ENCODE measurements at places on chromosomes 7 and 10.

DNA sequence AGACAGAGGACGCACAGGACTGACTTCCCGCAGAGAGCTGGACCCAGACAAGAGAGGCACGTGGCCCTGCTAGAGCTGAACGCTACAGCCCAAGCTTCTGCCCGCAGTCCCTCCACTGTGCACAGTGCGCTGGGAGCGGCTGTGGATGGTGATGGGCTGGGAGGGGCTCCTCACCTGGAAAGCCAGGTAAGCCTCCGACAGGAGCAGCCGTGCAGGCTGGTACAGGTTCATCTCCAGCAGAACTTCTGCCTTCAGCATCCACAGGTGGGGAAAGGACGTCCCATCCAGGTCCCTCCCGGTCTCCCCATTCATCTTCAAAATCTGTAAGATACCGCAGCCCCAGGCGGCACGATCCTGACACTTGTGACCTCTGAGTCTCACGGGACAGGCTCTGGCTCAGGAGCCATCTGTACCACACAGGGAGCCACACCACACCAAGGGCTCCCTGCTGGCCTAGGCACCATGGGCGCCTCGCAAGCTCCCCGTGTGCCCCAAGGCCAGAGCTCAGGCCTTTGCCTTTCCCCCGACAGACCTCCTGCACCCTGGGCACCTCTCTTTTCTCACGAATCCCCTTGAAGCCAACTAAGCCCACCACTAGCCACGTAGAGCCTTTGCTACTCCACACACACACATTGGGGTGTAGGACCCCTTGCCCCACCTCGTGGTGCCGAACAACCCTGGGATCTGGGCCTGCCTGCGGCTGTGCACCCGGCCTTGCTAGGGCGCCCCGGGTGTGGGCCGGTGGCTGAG lies 76.3 kb downstream of the CFAP46 start:
- DNase-seq = no peak

DNA sequence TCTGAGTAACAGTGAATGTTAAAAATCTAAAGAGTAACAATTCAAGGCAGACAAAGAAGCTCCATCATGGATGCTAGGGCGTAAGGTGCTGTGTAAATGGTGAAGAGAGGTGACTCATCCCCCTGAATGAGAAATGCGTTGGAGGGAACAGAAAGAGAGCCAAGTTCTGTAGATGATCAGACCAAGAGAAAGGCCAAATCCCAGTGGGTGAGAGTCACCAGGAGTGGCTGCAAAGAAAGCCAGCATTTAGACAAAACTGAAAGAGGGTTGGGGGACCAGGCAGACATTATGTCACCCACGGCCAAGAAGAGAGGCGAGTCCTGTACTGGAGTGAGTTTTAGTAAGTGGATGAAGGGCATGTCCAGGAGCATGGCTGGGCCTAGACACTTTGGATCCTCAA lies 153.1 kb downstream of the TRIL start:
- no peak for DNase-seq

DNA sequence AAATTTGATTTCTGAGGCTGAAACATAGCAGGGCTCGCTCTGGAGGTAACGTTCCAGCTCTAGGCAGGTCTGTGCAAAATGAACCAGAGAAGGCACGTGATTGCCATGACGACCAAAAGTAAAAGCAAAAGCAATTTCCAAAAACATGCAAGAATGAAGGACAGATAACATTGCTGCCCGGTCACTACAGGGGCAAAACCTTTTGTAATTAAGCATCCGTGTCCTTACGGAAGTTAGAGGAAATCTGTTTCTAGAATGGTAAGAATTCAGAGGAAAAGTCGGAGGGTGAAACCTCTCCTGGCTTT lies 2.9 kb downstream of the KLF6 start:
- DNase-seq = no peak

DNA sequence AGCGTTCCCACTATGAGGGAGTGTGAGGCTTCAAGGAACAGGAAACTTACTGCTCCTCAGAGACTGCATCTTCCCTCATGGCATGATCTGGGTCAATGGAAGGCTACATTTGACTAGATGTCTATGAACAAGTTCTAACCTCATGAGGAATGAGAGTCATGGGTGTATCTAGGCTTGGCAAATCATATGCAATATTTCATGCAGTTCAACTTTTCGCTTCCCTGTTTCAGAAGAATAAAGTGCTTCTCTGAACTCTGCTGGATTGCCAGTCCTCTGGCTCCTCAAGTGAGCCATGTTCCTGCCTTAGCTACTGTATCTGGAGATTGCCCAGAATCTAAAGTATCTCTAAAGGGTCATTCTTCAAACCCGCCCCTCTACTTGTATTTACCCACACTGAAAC lies 54.3 kb upstream of the SEMA3A start:
- no peak for DNase-seq

GRCh38 chr10:27145937-27146336 lies 8.2 kb downstream of the YME1L1 start:
- DNase-seq = no peak

- no peak for DNase-seq
Observed at GRCh38 chr7:129797214-129797789, 155.5 kb downstream of the UBE2H start.

DNA sequence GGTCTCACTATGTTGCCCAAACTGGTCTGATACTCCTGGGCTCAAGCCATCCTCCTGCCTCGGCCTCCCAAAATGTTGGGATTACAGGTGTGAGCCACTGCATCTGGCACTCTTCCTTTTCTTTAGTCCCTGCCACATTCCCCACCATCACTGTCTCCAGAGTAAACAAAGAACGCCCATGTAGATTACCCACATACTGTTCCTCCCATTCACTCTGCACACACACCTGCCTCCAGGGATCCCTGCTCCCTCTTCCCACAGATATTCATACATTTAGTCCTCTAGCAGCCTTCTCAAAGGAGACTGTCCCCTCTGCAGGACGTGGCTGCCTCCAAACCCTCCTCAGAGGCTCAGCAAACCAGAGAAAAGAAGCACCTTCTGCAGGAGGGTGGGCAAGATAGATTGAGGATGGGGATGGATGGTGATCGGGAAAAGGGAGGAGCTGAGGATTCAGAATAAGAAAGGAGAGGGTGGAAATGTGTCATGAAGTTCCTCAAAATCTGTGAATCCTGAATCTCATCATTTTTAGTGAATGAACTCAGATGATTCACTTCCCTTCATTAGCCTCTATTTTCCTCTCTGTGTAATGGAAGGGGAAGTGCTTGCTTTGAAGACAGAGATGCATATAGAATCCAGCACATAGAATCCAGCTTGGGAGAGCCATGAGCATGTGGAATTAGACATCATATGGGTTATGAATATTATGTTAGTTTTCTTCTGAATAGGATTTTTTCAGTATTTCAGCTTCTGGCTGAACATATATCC lies 5.5 kb upstream of the PLAU start:
- no peak for DNase-seq

DNA sequence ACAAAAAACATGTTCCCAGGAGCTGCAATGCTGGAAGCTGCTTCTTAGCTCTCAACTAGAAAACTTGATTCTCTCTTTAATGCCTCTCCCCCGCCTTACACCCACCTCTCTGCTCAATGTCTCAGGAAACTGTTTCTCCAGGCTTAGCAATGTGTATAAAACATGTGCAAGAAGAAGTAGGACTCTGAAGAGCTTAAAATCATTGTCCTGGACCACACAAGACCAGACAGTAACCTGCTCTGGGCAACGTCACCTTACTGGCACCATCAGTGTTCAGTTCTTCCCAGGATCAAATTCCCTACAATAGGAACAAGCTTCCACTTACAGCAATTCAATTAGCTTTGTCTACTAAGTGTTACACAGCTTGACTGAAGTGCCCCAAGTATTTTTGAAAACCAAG lies 104.9 kb downstream of the RAPGEF5 start:
- no peak for DNase-seq

GRCh38 chr10:74593470-74593869 lies 232.9 kb upstream of the KAT6B start:
- DNase-seq = no peak

DNA sequence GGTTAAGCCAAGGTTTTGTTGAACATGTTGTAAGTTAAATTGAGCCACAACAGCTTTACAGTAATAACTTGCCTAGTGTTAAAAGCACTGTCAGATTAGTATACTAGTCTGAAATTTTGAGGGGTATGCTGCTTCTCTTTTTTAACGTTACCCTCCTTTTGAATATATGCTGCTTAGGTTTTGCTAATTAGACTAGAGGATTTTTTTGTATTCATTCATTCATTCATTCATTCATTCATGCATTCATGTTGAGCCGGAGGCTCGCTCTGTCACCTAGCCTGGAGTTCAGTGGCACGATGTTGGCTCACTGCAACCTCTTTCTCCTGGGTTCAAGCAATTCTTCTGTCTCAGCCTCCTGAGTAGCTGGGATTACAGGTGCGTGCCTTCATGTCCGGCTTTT lies 24.7 kb downstream of the DNAJB6 start:
- no peak for DNase-seq

- DNase-seq = no peak
Observed at GRCh38 chr10:35000936-35001335, 89.2 kb downstream of the CUL2 start.

DNA sequence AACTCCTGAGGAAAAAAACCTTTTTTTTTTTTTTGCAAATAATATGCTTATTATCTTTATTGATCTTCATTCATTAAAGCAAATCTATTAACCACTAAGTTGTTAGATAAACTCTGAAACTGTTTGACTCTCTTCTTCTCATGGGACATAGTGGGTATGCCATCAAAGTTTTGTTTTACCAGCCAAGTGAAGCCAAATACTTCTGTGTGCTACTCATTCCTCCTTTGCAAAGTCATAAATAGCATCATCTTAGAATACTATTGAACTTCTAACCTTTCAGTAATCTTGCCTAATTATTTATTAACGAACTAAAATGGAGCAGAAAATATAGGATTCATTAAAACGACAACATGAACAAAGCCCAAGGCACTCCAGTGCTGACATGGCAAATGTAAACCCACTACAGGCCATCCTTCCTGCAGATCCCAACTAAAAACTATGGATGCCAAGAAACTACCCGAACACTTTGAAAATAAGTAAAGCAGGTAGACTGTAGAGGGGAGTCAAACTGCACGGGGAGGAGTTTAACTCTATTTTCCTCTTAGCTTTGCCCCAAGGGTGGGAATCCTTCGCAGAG lies 61.2 kb upstream of the ODAD2 start:
- DNase-seq = no peak

GRCh38 chr10:20892796-20893195 lies 4.3 kb downstream of the NEBL start:
- DNase-seq = no peak

DNA sequence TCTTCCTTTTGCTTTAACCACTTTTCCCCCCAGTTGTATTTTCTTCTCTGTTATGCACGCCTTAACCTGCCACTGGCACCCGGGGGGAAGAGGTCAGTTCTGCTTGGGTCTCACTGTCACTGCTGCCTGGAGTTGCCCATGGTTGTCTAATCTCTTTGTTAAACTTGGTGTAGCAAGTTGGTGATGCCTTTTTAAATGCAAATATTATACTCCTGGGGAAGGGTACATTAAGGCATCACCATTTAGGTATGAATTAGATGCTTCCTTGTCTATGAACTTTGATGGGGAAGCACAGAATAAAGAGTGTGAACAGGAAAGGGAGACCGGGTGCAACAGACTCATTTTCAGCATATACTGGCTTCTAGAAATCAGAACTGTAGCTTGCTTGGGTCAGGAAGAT lies 9.1 kb upstream of the SORCS3 start:
- no peak for DNase-seq

- DNase-seq = no peak
Observed at GRCh38 chr7:150621376-150621775, 10.8 kb downstream of the GIMAP6 start.

DNA sequence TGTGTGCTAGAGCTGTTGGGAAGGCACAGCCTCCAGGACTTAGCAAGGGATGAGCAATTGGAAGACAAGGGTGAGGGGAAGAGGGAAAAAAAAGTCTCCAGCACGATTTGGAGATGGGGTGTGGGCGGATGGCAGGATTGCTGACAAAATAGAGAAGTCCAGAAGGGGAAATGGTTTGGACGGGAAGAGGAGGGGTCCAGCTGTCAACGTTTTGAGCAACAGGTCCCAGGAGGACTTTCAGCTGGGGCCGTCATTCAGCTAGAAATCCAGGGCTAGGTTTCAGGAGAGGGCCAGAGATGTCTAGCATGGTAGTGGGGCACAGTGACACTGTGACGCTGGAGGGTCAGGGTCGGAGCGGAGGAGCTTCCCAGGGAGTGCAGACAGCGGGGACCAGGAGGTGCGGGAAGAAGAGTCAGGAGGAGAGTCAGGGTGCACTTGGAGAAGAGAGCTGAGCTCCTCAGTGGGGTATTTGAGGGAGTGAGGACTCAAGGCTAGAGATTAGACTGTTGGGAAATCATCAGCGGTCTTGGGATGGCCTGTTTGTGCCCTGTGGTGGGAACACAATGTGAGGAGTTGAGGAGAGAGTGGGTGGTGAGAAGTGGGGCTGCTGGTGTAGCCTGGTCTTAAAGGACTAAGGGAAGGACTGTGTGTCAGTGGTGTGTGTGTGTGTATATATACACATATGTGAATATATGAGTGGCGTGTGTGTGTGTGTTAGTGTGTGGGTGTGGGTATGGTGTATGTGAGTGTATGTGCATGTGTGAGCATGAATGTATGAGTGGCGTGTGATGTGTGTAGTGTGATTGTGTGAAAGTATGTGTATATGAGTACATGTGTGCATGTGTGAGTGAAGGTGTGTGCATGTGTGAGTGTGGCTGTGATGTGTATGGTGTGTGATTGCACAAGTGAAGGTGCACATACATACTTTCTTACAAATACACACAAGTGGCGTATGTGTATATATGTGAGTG lies 3.8 kb downstream of the ZYX start:
- DNase-seq = no peak

DNA sequence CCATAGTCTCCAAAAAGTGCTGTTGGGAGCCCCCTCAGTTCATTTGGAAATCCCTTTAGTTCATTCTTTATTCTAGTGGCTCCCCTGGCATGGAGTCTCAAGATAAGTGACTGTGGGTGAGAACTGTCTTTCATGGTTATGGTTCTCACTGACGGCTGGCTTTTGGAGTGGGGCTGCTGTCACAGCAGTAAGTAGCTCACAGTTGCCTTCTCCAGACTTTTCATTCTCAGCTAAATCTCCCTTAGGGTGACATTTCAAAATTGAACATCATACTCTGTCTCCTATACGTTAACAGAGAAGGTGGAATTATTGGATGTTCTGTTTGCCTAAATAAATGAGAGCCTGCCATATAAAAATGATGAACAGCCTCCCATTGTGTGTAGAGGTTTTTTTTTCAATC lies 58.7 kb downstream of the PLPP4 start:
- DNase-seq = no peak

- no peak for DNase-seq
Observed at GRCh38 chr7:138006106-138006505, 4.2 kb upstream of the CREB3L2 start.

- no peak for DNase-seq
Observed at GRCh38 chr7:108430664-108431063, 25.6 kb downstream of the NRCAM start.

- no peak for DNase-seq
Observed at GRCh38 chr10:5661043-5661442, 5.4 kb downstream of the ASB13 start.

GRCh38 chr10:101902032-101902819 lies 58.6 kb upstream of the KCNIP2 start:
- DNase-seq = no peak

GRCh38 chr10:7544203-7544602 lies 122.6 kb downstream of the ITIH5 start:
- no peak for DNase-seq

- no peak for DNase-seq
Observed at GRCh38 chr10:125868372-125868975, 12.6 kb downstream of the DHX32 start.

All from stimulated activated CD8-positive, alpha-beta memory T cell treated with anti-CD3 and anti-CD28 coated beads, Interleukin-4, amount 100 ng/mL, for 1 hour (primary cell).